NCI-H524 treated with DMSO at 0.1 percent for 48 hours (cell line): ENCODE measurements at places on chromosomes 12 and 14.

GRCh38 chr12:69553628-69554248, 31.5 kb upstream of the CCT2 start:
- no peak for DNase-seq

GRCh38 chr12:109027767-109028166, 6.9 kb upstream of the SVOP start:
- no peak for DNase-seq

DNA sequence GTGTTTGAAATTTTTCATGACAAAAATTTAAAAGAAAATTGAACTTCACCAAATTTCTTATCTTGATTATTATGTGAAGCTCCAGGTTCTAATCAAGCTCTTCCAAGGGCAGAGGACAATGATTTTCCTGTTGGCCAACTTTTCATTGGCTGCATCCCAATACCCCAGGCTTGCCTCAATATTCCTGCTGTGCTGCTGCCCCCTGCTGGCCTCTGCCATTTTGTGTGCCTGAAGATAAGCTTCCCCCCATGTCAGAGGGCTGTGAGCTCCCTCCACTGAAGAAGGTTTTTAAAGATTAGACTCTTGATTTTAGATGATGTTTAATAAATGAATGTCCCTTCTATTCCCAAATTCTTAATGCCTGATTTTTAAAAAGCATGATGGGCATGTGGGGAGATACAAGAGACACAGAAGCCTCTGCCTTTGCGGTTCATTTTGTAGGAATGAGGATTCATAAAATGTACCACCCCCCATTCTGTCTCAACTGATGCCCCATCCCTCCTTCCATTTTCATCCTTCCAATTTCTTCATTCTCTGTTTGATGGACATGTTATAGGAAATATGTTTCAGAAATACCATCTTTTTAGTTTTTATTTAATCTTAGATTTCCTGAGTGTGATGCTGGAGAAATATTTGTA, 76.7 kb upstream of the RGS6 start:
- peak; percentile 35 for DNase-seq

DNA sequence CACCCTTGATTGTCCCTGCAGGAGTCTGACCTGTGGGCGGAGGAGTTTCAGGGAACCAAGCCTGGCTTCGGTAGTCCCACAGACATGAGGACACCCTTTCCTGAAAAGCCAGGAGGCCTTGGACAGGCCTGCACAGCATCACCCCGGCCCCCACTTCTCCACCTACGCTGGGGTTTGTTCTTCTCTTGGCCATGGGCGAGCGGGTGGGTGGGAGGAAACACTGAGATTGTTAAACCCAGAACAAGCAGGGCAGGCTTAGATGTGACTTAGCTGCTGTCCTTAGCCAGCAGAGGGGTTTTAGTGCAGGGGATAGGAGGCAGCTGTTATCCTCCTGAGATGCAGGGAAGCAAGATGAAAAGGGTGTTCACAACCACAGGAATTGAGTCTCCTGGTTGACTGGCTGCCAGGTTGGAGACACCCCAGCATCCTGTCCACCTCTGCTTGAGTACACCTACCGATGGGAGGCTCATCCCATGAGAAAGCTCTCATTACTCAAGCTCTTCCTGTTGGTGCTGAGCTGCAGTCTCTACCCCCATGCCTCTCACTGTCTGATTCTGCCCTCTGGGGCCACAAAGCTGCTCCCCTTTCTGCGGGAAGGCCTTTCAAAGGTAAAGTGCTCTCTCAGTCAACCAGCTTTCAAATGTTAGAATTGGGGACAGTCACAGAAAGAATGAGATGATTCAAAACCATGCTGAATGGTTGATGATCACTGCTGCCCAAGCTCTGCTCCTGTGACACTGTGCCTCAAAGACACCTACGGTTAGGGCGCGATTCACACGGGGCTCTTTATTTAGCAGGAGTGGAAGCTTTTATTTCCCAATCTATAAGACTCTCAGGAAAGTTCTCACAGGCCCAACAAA, 86.3 kb downstream of the IRF2BPL start:
- no peak for DNase-seq
